Temporal lobe (tissue), 4 donors: ENCODE measurements at places on chromosomes 6 and 20. TPM values are rescaled to one million over a fixed set of nuclear protein-coding genes. Genes with fewer than 3 reads are reported as not detected.

The CD93 gene
- total RNA-seq = 11.3 TPM

The RRAGD gene
- total RNA-seq = 60.2 TPM

The SLC12A5 gene
- total RNA-seq = 17.2 TPM

The LYRM4 gene
- total RNA-seq = 9.1 TPM

The FOXC1 gene
- total RNA-seq = 6.9 TPM

The ATP9A gene
- 242 TPM for total RNA-seq

The EZR gene
- total RNA-seq = 85.6 TPM

The PNPLA1 gene
- 0.25 TPM for total RNA-seq

The BPIFB4 gene
- not detected for total RNA-seq

The PACSIN1 gene
- 2.7 TPM for total RNA-seq

The DZANK1 gene
- 4.9 TPM for total RNA-seq

The BCAS4 gene
- total RNA-seq = 10.1 TPM

The HM13 gene
- total RNA-seq = 25.8 TPM

The TMEM74B gene
- 12.5 TPM for total RNA-seq

The PPDPF gene
- 24.1 TPM for total RNA-seq

The RAD21L1 gene
- total RNA-seq = under 0.01 TPM

The MBOAT1 gene
- total RNA-seq = 5.7 TPM

The NTSR1 gene
- 5.7 TPM for total RNA-seq

The APCDD1L gene
- total RNA-seq = not detected

The HLA-G gene
- total RNA-seq = not detected

The DEFB124 gene
- total RNA-seq = not detected

The FNDC1 gene
- total RNA-seq = 3.2 TPM

The ULBP3 gene
- total RNA-seq = 8.4 TPM

The RFX6 gene
- not detected for total RNA-seq

The IMPG1 gene
- total RNA-seq = not detected

The SLC22A16 gene
- 0.49 TPM for total RNA-seq
